Forelimb muscle (tissue), 1 donor: ENCODE measurements at places on chromosomes 6 and 20. TPM values are rescaled to one million over a fixed set of nuclear protein-coding genes. Genes with fewer than 3 reads are reported as not detected.
A peak's percentile ranks its signal among the peaks of the same experiment; 100 is the strongest.

Gene MATN4
- polyA plus RNA-seq = 0.57 TPM

Gene HLA-DRB1
- polyA plus RNA-seq = 9.4 TPM

GRCh38 chr6:63214816-63215215 lies 3.5 kb downstream of the FKBP1C start:
- DNase-seq = no peak

Gene HLA-DQB1
- 1.6 TPM for polyA plus RNA-seq

DNA sequence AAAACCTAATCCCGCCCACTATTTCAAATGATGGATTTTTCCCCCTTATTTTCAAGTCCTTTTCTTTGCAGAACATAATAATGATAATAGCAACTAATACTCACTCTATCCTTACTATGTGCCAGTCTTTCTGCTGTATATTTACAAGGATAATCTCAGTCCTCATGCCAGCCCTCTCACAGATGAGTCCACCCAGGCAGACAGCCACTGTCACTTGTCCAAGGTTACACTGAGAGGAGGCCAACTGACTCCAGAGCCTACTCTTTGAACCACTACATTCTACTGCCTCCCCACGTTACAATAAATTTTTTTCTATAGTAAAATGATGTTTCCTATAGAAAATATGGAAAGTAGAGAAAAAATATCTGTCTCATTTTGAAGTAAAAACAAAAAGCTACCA lies 30.9 kb downstream of the ELOVL5 start:
- no peak for DNase-seq

- peak; percentile 8 for DNase-seq
Measured at GRCh38 chr6:128425856-128426255, 94.5 kb downstream of the PTPRK start.

Gene NPEPL1
- 42.3 TPM for polyA plus RNA-seq

Gene SH3BGRL2
- polyA plus RNA-seq = 7.5 TPM

Gene PI3
- not detected for polyA plus RNA-seq

GRCh38 chr6:93323630-93324029 lies 95.7 kb downstream of the EPHA7 start:
- no peak for DNase-seq

Gene KCNQ5
- polyA plus RNA-seq = 0.85 TPM

DNA sequence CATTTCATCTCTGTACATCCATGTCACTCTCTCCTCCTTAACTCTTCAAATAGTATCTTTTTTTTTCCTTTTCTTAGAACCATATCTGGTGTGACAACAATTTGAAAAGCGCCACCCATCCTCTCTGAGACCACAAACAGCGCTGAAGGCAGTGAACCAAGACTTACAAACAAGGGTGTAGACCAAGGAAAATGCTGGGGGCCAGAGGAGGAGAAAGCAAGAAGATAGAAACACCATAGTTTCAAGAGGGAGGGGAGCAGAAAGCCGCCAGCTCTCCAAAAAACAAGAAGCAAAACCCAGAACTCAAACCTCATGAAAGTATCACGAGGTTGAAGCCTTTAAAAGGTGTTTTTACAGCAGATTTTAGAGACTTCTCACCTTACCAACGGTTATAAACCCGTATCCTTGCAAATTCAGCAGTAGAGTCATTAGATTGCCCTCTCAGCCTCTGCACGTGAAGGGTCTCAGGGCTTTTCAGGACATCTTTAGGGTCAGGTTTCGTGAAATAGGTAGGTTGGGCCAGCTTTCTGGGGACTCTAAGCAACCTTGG lies 13.3 kb upstream of the RIPOR2 start:
- no peak for DNase-seq

Gene EPM2A
- polyA plus RNA-seq = 22.0 TPM

GRCh38 chr6:123022975-123023374 lies 26.9 kb downstream of the CLVS2 start:
- DNase-seq = no peak

Gene NOP56
- 153 TPM for polyA plus RNA-seq

DNA sequence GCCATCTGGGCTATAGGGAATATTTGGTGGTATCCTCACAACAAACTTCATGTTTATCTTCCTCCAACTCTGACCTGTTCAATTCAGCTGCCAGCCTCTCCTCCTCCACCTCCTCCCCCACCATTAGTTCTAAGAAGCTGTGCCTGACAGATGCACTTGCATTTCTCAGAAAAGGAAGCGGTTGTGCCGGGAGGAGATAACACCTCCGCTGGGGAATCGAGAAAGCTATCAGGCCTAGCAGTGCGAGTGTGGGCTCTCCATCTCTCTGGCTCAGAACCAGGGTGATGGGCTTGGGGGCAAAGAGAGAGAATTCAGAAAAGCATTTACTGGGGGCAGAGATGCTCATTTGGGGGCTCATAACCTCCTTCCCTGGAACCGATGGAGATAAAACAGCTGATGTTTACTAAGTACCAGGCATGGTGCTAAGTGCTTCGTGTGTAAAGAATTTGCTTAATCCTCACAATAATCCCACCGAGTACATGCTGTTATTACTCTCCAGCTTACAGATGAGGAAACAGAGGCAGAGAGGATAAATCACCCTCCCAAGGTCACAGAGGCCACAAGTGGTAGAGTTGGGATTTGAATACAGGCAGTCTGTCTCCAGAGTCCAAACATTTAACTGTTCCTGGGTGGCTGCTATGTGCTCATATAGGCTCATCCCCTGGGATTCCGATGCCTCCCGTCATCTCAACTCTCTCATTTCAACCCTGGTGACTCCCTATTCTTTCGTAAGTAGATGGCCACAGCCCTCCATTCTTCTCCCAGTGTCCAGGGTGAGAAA lies 38.3 kb downstream of the COX4I2 start:
- no peak for DNase-seq

DNA sequence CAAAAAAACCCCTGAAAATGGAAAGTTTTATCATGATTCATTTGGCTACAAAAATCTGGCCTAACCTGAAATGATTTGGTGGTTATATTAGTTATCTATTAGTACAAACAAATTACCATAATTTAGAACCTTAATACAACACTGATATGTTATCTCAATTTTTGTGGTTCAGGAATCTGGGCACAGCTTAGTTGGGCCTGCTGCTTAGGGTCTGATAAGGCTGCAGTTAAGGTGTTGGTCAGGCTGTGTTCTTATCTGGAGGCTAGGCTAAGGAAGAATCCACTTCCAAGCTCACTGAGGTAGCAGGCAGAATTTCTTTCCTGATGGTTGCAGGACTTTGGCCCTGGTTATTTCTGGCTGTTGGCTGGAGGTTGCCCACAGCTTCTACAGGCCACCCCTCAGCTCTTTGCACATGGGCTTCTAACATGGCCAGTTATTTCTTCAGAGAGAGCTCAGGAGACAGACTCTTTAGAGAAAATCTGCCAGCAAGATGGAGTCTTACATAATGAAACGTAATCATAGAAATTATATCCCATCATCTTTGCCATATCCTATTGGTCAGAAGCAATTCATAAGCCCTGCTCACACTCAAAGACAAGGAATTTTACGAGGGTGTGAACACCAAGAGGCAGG lies 11.4 kb downstream of the TRIM38 start:
- no peak for DNase-seq

- DNase-seq = no peak
Measured at GRCh38 chr6:51495096-51495495, 592.3 kb downstream of the PKHD1 start.

GRCh38 chr6:81384921-81385320 lies 367.6 kb downstream of the TENT5A start:
- no peak for DNase-seq

Gene PRL
- 0.76 TPM for polyA plus RNA-seq

Gene PGM3
- polyA plus RNA-seq = 34.7 TPM

DNA sequence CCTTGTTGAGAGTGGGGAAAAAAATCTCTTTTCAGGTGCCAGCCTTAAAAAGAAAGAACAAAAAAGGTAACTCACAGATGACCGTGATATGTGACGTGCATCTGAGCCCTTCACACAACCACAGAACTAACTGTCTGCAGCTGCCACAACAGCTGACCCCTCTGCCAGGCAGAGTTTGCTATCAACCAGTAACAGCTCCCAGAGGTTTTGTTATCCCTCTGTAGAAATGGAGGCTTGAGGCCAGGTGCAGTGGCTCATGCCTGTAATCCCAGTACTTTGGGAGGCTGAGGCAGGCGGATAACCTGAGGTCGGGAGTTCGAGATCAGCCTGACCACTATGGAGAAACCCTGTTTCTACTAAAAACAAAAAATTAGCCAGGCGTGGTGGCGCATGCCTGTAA lies 42.8 kb downstream of the SLC52A3 start:
- DNase-seq = no peak

DNA sequence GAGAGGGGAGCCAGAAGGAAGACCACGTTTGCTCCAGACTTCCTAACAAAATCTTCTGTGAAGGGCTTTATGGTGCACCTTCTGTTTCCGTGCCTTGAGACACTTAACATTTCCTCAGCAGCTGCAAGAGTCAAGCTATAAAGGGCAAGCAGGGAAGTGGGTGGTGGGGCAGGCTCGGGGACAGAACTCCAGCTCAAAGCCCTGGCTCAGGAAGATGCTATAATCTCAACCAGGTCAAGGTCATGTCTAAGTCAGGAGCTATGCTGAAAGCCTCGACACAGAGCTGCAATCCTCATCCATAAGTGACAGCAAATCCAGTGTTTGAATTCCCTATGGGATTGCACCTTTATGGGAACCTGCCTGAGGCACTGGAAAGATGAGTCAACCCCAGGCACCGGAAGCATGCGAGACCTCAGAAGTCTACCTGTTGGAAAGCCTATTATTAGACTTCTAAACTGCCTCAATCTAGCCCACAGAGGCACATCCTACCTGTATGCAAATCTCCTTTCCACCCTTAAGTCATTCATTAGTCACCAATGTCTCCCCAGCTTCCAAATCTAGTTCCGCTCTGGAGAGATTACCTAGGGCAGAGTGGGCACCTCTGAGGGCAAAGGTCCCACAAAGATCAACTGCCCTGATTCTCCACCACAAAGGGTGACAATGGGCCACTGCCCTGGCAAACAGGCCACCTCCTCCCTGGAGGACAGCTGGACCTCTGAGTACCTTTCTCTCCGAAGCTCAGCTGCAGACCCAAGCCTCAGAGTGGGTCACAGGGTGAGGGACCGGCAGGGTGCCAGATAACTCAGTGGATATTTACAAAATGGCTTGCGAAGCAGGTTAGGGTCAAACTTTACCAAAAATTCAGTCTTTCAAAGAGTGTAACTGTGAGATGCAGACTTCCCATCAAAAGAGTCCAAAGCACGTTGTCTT lies 287.0 kb downstream of the CDC5L start:
- no peak for DNase-seq

GRCh38 chr6:75213732-75214131 lies 7.9 kb upstream of the COL12A1 start:
- DNase-seq = no peak

- no peak for DNase-seq
Measured at GRCh38 chr6:111124406-111124805, 37.1 kb downstream of the SLC16A10 start.

DNA sequence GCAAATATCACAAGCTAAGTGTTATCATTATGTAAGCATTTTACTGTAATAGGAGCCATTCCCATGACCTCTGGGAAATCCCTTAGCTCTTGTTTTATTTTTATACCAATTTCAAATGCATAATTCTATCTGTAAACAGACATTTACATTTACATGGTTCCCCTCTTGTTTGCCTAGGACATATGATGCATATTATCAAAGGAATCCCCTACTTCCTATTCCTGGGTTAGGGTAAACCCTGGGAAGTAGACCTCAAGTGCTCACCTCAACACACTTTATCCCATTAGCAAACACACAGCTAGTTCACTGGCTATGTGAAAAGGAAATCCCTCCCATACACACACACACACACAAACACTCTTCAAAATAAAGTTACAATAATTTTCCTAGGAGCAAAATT lies 27.1 kb downstream of the PDE10A start:
- DNase-seq = no peak

- DNase-seq = no peak
Measured at GRCh38 chr20:49104365-49104648, 58.2 kb downstream of the CSE1L start.

Gene UBE2V1
- polyA plus RNA-seq = 110 TPM

Gene WFDC12
- polyA plus RNA-seq = not detected

Gene GLYATL3
- polyA plus RNA-seq = not detected

GRCh38 chr20:41366546-41367392 lies at the start of gene EMILIN3:
TSS of gene EMILIN3 (minus strand) at chr20:41366818. CDS start at chr20:41366634, 184 bp downstream.
- DNase-seq = no peak

- DNase-seq = no peak
Measured at GRCh38 chr20:52209154-52209571, 17.6 kb upstream of the ZFP64 start.

Gene SLC17A2
- polyA plus RNA-seq = not detected

Gene TSBP1
- not detected for polyA plus RNA-seq

Gene C20orf96
- 11.3 TPM for polyA plus RNA-seq

- no peak for DNase-seq
Measured at GRCh38 chr6:20377623-20378265, 23.9 kb upstream of the E2F3 start.

- no peak for DNase-seq
Measured at GRCh38 chr20:33672426-33673113, 1.7 kb downstream of the NECAB3 start.
